ENCODE measurements at places on chromosomes 11 and 22. TPM values are rescaled to one million over a fixed set of nuclear protein-coding genes. Genes with fewer than 3 reads are reported as not detected.

GRCh38 chr22:22520667-22521602, 865 bp upstream of the ZNF280A start:
- DNase-seq, result no peak

GRCh38 chr11:35458846-35459245, 39.5 kb upstream of the SLC1A2 start:
- no peak for DNase-seq

- DNase-seq, result no peak
Observed at GRCh38 chr11:12185106-12185690, 74.8 kb downstream of the MICAL2 start.

DNA sequence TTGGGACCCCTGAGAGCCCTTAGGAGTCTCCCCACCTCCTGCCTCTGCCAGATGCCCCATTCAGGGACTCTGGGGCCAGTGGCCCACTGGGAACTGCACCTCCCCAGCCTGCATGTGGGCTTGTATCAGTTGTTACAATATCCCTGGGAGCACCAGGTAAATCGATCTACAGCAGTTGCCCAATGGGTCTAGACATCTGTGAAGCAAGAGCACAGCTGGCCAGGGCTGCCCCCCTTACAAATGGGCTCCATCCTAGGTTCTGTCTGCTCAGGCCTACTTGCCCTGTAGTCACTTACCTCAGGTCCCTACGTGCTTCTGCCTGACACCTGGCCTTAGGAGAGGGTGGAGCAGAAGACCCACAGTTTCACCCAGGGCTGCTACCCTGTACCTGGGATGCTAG, 62.7 kb downstream of the HIRA start:
- no peak for DNase-seq

- no peak for DNase-seq
Observed at GRCh38 chr22:43234264-43234988, 47.5 kb upstream of the TTLL12 start.

- no peak for DNase-seq
Observed at GRCh38 chr22:47061226-47061625, 298.8 kb downstream of the TBC1D22A start.

DNA sequence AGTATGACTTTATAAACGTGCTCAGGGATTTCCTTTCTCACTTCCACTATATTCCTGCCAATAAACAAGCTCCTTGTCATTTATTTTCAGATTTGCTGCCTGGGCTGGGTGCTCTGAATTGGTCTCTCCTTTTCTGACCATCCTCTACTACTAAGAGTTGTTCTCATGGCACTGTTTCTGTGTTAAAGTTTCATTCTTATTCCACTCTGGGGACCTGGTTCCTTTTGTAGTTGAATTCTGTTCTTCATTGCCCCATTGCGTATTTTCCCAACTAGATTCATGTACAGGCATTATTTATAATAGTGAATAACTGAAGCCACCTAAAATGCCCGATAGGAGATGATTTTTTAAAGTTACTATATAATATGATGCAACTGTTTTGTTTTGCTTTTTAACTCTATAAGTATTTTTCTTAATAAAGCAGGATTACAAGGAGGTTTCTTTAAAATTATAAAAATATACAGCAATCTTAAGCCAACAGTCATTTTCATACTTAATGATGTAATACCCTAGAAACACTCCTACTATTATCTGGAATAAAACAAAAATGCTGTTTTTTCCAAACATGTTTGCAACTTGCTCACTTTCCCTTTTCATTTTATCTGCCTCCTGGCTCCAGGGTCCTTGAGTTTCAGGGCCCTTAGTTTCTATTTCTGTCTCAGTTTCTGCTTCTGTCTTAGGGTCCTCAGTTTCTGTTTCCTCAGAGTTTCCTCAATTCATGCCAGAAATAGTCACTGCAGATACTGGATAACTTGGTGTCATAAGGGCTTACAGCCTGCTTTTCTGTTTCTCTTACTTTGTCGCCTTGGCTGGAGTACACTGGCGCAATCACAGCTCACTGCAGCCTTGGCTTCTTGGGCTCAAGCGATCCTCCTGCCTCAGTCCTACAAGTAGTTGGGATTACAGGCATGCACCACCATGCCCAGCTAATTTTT, 9.8 kb upstream of the FUT4 start:
- no peak for DNase-seq

DNA sequence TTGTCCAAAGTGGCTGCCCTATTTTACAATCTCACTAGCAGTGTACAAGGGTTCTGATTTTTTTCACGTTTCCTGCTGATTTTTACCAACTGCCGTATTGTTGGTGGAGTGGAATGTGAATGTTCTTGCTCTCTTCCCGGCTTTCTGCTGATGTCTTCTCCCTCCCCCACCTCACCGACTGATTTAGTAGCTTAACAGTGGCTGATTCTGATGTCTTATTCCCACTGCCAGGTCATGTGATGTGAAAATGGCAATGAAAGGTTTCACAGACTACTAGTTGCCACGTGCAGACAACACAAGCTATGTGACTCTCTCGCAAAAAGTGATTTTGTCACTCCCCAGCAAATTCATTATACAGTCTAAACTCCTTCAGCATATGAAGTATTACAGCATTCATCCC, 17.3 kb upstream of the NEU3 start:
- DNase-seq, result peak; percentile 27

DNA sequence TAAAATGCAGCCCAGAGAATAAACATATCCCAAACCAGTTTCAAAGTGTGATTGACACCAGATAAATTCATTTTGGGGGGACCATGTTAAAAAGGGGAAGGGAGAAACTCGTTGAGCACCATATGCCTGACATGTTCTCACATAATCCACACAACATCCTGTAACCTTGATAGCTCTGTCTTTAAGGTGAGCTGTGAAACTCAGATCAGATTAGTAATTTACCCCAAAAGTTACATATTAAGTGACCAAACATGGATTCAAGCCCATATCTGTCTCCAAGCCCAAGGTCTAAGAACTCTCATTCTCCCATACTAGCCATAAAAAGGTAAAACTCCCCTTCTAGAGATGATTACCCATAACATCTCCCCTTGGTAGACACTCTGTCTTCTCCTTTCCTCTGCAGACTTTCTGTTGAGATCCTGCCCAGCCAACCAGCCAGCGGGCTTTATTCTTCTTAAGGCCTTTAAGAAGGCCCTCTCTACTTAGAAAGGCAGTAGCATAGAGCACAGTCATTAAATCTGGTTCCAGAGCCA, 150.7 kb downstream of the CCDC34 start:
- DNase-seq, result no peak

The CCDC157 gene
- polyA plus RNA-seq, result 7.1 TPM

The BAIAP2L2 gene
- polyA plus RNA-seq, result 1.2 TPM

The SCUBE2 gene
- polyA plus RNA-seq, result 1.4 TPM
